ENCODE measurements at places on chromosomes 2 and 18. TPM values are rescaled to one million over a fixed set of nuclear protein-coding genes. Genes with fewer than 3 reads are reported as not detected.

- DNase-seq, result peak; percentile 78
These were observed 129.4 kb upstream of the CXCR4 start for GRCh38 chr2:136247204-136247950.

DNA sequence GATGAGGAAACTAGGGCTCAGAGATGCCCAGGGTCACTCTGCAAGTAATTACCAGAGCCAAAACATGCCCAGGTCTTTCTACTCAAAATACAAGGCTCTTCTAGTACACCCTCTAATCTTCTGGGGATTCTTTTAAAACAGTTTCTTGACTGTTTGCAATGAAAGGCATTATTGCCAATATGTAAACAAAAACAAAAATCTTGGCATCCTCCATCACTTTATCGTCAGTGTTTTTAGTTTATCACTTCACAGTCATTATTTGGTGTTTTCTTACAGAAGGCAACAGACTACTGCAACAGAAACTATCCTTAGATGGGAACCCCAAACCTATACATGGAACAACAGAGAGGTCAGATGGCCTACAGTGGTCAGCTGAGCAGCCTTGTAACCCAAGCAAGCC is 71.0 kb downstream of the KCTD18 start:
- no peak for DNase-seq

- DNase-seq, result no peak
These were observed 102.2 kb downstream of the TEX51 start for GRCh38 chr2:127000937-127001336.

- DNase-seq, result no peak
These were observed 79.7 kb upstream of the FZD5 start for GRCh38 chr2:207849443-207849842.

- no peak for DNase-seq
These were observed 110.7 kb upstream of the ZEB2 start for GRCh38 chr2:144630459-144631215.

DNA sequence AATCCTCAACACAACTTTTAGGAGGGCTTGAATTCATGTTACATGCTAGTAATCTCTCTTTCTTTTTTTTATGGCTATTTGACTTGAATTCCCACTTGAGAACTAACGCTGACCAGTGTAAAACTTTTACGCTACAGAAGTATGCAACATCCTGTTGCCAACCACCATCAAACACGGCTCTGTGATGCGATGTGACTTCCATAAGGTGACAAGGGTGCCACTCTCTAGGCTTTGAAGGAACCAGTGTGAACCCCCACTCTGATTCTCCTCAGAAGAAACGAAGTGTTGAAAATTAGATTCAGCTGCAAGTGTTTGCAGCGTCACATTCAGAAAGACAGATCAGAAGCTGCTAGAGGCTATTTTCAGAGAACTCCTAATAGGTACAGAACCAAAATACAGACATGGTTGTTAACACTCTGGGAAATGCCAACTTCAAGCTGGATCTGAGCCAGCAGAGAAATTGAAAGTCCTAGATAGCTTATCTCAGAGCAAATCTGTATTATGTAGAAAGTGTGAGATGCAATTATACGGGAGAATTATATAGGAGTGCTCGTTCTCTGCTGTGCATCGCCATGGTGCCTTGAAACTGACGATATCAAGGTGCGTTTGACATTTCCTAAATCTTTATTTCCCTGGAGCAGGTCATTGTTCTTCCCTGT is 271.2 kb downstream of the LPIN1 start:
- DNase-seq, result no peak

Gene CHRND
- total RNA-seq, result not detected

- no peak for DNase-seq
These were observed 876.3 kb downstream of the BCL11A start for GRCh38 chr2:59677158-59677557.

DNA sequence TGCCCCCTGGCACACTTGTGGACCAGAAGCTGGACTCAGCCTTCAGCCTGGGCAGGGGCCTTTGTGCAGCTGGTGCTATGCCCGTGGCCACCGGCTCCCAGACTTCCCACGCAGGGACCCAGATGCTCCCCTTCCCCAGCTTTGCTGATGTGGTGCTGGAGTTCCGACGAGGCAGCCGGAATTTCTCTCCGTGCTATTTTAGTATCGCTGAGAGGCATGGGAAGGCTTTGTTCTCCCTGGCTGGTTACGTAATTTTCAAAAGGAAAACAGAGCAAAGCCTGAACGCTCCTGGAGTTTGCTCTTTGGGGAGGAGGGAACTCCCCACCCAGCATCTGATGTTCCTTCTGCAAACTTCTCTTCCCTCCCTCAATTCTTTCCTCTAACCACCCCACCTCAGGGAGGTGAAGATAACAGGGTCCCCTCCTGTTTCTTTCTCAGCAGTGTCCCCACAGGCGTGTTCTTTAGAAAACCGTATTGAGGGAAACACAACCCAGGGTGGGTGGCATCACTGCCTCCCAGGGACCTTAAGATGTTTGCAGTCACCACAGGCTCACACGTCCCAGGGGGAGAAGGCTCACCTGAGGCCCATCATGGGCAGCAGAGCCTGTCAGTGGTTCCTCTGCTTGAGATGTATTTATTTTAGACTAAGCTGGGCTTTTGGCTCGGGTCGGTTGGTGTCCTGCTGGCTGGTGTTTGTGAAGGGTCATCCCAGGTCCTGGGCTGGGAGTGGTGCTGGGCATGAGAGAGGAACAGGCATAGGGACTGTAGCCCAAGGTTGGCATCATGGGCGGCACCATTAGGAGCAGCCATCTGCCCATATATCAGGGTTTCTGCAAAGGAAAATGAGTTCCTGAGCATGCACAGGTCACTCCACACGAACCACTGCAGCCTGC is 95.0 kb downstream of the MAPK4 start:
- DNase-seq, result peak; percentile 70

GRCh38 chr2:190344276-190344827 is 963 bp downstream of the INPP1 start:
- DNase-seq, result no peak

Gene MYO3B
- total RNA-seq, result not detected

- no peak for DNase-seq
These were observed 12.0 kb upstream of the BCL11A start for GRCh38 chr2:60565472-60565871.

DNA sequence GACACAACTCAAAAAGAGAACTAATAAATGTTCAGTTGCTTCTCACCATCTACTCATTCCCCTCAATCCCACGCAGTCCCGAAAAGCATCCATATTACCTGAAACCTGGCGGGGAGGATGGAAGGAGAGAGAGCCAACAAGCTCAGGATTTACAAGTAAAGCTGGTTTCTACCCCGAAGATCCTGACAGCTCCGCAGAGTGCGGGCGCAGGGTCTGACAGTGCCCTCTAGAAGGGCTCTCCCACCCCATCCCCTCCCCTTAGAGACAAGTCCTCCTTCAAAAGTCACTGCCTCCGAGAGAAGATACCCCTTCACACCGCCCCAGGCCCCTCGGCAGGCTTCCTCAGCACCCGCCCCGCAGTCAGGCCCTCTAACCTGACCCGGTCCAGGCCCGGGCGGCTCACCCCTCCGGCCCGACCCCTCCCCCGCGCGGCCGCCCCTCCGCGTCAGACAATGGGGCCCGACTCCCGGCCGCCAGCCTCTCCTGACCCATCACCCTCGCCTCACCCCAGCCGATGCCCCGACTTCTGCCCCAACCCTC is 550 bp downstream of the RAB1A start:
- peak; percentile 73 for DNase-seq

GRCh38 chr2:46555011-46555410 is 75.6 kb downstream of the TMEM247 start:
- no peak for DNase-seq

Gene CENPA
- 0.23 TPM for total RNA-seq

Gene KIF1A
- total RNA-seq, result 0.72 TPM

GRCh38 chr2:105375001-105375561 is 23.8 kb downstream of the FHL2 start:
- no peak for DNase-seq

Gene HOXD4
- total RNA-seq, result 7.7 TPM

Gene UGT1A9
- not detected for total RNA-seq

- no peak for DNase-seq
These were observed 20.8 kb upstream of the ZNF396 start for GRCh38 chr18:35397976-35398375.

- DNase-seq, result no peak
These were observed 133.9 kb downstream of the TDRD15 start for GRCh38 chr2:21257621-21258020.

GRCh38 chr2:15205562-15205961 is 355.6 kb downstream of the NBAS start:
- no peak for DNase-seq

GRCh38 chr2:13676269-13676668 is 956.2 kb upstream of the LRATD1 start:
- no peak for DNase-seq

DNA sequence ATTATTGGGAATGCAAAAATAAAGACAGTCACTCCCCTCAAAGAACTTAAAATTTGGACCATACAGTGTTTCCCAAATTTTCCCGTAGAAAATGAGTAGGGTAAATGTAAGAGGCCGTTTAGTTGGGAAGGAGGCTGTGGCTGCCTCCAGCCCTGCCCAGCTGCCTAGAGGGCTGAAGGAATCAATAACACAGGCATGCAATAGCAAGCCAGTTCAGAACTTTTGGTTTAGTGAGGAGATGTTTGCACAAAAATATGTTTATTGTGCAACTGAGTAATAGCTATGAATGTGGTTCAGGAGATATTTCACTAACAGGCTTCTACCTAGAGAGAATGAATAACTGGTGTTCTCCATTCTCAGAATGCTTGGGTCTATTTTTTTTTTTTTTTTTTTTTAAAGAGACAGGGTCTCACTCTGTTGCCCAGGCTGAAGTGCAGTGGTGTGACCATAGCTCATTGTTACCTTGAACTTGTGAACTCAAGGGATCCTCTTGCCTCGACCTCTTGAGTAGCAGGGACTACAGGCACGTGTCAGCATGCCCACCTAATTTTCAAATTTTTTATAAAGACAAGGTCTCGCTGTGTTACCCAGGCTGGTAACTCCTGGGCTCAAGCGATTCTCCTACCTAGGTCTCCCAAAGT is 23.6 kb downstream of the UGP2 start:
- no peak for DNase-seq

DNA sequence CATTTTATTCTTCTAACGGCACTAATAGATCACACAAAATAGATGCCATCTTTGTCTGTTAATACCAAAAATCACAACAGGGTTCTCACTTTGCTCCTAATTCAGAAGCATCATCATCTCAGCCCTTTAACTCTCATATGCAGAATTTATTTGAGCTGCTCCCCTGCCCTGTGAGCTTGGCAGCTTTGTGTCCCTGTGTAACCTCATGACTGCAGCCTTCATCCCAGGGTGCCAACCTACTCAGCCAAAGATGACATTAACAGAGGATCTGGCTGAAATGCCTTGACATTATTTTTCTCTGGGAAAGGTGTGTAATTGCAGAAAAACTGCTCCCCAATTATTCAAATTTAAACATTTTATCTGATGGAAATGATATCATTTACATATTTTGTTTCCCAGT is 319.4 kb downstream of the NRXN1 start:
- DNase-seq, result no peak

DNA sequence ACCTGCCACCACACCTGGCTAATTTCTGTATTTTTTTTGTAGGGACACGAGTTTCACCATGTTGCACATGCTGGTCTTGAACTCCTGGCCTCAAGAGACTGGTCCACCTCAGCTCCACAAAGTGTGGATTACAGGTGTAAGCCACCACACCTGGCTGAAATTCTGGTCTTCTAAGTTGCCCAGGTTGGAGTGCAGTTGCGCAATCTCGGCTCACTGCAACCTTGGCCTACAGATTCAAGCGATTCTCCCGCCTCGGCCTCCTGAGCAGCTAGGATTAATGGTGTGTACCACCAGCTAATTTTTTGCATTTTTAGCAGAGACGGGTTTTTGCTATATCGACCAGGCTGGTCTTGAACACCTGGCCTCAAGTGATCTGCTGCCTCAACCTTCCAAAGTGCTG is 5.6 kb downstream of the POLR2D start:
- DNase-seq, result no peak

- no peak for DNase-seq
These were observed 105.7 kb upstream of the GAREM1 start for GRCh38 chr18:32576296-32576916.

Gene GCKR
- total RNA-seq, result 2.4 TPM

Gene GALNT13
- 0.78 TPM for total RNA-seq

Gene IWS1
- total RNA-seq, result 40.2 TPM

GRCh38 chr2:114368705-114369104 is 73.7 kb upstream of the DPP10 start:
- DNase-seq, result no peak

Gene LCT
- total RNA-seq, result not detected

- DNase-seq, result peak; percentile 87
These were observed 7.4 kb downstream of the CTDSP1 start for GRCh38 chr2:218406949-218407618.

- DNase-seq, result no peak
These were observed 81.6 kb downstream of the ASAP2 start for GRCh38 chr2:9288233-9288632.

DNA sequence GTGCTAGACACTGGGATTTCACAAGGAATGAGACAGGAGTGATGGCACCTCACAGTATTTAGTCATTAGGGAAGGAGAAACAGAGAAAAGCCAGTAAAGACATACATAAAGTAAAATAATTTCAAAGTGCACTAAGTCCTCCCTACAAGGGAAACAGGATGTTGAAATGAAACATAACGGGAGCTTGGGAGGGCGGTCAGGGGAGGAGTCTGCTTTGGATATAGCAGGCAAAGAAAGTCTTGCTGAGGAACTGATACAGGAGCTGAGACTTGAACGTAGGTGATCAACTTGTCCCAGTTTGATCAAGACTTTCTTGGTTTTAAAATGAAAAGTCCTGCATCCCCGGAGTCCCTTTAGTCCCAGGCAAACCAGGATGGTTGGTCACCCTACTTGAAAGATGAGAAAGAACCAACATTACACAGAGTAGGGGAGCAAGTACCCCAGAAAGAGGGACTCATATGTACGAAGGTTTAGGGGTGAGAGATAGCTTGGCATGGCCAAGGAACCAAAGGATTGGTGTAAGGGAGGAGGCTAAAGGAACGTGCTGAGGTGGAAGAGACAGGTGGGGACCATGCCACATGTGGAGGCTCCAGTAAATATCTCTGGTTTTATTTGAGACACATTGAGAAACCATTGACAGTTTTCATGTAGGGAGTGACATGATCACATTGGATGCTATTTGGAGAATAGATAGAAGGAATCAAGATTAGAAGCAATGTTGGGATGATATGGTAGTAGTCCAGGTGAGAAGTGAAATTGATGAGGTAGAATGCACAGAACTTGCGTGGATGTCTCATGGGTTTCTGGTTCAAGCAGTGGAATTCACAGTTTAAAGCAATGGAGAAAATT is 28.4 kb downstream of the FBXO48 start:
- DNase-seq, result no peak

GRCh38 chr2:69926849-69927515 is 12.1 kb downstream of the MXD1 start:
- no peak for DNase-seq

DNA sequence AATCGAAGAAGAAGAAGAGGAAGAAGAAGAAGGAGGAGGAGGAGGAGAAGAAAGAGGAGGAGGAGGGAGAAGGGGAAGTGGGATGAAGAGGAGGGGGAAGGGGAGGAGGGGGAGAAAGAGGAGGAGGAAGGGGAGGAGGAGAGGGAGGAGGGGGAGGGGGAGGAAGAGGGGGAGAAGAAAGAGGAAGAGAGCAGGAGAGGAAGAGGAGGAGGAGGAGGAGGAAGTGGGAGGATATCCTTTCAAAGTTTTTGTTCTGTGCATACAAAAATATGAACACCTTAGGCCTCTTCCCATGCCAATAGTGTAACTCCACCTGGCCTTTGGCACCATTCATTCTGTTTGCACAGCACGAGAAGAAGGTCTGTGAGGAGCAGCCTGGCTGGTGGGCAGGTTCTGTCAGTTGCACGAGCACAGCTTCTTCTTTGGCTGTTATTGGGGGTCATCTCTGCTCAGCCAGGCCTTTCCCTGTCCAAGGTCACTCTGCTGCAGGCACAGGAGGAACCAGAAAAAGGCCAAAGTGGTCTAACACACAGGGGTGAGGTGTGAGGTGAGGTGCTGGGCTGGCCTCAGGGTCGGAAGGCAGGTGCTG is 25.8 kb upstream of the PLB1 start:
- DNase-seq, result no peak

All from aorta (tissue), 5 donors.